ENCODE measurements at places on chromosomes 1 and 21.

GRCh38 chr1:81298266-81298665, 502.5 kb upstream of the ADGRL2 start:
- no peak for DNase-seq

DNA sequence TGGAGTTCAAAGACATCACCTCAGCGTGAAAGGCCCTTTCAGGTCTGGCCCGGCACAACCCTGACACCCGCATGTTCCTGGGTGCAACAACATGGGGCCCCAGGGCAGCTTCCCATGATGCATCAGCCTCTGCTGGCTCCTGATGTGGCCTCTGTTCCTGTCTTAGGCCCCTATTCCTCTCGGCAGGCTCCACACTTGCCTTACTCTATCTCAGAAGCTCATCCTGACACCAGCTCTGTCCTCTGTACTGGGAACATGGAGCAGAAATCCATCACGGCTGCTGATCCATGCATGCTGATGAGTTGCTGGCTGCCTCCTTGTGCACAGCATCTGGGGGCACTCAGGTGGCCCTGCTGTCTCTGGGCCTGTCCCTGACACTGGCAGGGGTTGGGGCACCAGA, 74.6 kb downstream of the ADARB1 start:
- no peak for DNase-seq

DNA sequence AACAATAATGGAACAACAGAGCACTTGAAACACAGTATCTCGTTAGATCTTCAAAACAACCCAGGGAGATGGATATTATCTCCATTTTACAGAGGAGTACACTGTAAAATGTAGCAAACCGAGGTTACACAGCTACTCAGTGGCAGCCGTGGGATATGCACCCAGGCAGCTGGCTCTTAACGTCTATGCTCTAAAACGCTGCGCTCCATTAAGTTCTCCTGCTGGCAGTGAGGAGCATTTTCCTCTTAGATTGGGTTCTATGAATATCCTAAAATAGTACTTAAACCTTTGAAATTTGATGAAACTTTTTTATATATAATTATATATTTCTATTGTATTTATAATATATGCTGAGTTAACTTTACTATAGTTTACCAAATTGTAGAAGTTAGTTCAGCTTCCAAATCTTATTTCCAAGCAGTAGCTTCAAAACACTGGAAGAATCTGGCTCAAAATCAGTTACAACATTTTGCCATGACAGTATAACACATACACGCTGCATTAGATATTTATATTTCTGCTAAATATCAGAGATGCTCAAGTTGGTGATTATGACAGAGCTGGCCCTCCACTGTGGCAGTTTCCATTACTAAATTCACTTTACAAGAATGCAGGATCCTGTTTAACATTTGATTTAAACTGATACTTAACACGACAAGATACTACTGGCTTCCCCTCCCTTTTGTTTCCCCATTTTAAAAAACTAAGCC, 49.5 kb downstream of the TGFBR3 start:
- no peak for DNase-seq

DNA sequence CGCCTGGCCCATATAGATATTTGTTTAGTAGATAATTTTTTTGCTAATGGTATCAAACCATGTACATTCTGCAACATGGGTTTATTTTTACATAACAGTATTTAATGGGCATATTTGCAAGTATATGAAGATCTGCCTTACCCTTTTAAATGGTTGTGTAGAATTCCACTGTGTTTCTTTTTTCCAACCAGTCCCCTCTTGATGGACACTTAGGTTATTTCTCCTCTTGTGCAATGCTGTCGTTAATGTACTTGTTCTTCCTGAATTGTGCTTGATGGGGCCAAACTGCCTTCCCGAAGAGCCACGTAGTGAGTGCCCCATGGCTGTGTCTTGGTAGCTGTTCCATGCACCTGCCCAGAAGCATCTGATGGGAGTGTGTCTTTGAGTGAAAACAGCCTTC, 39.4 kb upstream of the EFHD2 start:
- no peak for DNase-seq

DNA sequence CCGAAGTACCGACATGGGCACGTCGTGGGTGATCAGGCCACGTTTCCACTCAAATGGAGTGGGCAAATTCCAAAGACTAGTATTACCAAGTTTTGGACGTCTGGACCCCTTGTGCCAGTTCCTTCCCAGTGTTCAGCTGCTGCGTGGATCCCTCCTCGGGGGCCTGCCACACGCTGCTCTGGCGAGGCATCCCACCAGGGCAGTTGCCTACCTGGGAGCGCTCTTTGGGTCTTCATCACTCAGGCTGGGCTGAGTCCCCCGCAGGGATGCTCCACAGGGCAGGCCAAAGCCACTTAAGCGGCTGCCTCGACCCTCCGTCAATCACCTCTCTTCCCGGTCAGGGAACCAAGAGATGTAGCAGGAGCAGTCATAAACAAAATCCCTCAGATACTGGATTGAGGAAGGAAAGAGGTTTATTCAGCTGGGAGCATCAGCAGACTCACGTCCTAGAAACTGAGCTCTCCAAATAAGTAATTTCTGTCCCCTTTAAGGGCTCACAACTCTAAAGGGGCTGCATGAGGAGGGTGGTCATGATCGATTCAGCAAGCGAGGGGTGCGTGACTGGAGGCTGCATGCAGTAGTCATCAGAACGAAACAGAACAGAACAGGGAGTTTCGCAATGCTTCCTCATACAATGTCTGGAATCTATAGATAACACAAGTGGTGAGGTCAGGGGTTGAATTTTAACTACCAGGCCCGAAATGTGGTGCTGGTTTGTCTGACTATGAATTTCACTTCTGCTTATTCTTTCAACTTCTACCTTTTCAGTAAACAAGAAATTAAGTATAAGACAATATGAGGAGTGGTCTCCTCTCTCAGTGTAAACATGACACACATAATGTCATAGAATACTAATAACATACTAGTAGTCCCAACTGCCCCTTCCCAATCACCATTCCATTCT, 998.6 kb upstream of the NCAM2 start:
- no peak for DNase-seq

- no peak for DNase-seq
Measured at GRCh38 chr1:143680304-143680703, 291.5 kb downstream of the FAM72C start.

DNA sequence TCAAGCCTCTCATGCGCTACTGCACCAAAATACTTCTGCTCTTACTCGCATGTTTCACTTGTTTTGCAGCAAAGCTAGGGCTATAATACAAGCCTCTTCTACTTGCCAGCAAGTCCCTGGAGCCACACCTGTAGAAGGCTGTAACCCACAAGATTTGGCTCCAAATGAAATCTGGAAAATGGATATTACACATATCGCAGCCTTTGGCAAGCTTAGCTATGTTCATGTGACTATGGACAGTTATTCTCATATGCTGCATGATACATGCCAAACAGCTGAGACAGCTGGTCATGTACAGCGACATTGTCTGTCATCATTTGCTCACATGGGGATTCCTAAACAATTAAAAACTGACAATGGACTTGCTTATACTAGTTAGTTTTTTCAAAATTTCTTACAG, 270.3 kb downstream of the COL11A1 start:
- no peak for DNase-seq

DNA sequence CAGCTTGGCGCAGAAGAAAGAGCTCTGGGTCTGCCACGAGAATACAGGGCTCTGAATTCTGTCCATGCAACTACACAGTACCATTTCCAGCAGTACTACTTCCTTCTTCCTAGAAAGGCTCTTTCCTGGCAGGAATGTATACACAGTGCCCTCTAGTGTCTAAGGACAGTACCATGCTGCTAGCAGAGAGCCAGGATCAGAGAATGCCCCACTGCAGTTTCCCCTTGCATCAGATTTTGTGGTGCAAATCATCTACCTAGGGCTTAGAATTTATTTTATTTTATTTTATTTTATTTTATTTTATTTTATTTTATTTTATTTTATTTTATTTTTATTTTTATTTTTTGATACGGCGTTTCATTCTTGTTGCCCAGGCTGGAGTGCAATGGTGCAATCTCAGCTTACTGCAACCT, 50.8 kb downstream of the PAX7 start:
- DNase-seq: no peak

GRCh38 chr1:29355375-29355774, 119.1 kb downstream of the PTPRU start:
- DNase-seq: no peak

DNA sequence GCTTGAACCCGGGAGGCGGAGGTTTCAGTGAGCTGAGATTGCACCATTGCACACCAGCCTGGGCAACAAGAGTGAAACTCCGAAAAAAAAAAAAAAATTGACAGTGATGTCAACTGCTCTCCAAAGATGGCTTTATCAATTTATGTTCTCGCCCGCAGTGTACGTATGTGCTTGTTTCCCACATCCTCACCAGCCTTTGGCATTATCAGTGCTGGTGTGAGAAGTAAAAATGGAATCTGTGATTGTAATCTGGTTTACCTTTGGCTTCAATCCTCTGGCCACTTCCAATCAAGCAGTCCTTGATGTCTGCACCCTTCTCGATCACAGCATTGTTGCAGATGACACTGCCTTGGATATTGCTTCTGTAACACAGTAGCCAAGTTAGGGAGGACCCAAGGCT, 14.4 kb upstream of the PTCH2 start:
- no peak for DNase-seq

- DNase-seq: no peak
Measured at GRCh38 chr1:239301251-239301650, 85.1 kb upstream of the CHRM3 start.

- DNase-seq: no peak
Measured at GRCh38 chr1:108557296-108557695, 2.6 kb upstream of the EEIG2 start.

DNA sequence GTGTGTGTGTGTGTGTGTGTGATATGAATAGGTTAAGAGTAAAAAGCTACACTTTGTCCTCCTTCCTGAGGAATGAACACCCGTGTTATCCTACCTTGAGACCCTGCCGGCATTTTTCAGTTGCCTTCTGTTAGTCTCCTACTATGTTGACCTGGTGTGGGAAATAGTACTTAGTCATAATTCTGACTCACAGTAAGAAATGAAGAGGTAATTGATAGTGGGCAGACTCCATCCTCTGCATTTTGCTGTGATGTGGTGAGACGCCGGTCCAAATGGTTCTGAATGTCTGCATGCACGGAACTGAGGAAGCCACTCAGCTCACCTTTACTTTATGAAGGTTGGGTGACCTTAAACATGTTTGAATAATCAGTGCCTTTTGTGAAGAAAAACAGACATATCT, 12.6 kb downstream of the CD101 start:
- no peak for DNase-seq

DNA sequence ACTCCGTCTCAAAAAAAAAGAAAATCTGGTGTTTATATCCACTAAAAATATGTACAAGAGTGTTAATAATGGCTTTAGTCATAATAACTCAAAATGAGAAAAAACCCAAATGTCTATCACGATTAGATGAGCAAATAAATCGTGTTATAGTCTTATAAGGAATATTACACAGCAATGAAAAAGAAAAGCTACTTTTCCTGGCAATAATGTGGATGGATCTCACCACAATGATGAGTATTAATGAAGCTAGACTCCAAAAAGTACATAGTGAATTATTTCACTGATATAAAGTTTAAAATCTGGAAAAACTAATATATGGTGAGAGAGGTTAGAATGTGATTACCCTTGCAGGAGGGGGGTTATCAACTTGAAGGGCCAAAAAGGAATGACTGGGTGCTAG, 9.7 kb downstream of the CD244 start:
- DNase-seq: no peak

DNA sequence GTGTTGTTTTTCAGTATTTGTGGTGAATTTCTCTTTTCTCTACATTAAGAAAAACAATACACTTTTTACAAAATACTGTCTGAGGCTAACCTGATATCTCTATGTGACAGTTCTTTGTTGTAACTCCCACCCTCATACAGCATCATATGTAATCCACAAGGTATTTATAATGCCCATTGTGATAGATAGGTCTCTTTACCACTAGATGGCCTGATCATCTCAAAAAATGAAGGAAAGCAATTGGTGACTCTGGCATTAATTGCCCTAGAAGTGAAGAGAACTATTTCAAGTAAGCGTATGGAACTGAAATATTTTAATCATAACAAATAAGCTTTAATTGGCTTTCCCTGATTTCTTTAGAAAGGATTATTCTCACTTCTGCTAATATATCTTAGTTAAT, 36.2 kb upstream of the HFM1 start:
- no peak for DNase-seq

GRCh38 chr1:200908191-200908868, 13.6 kb downstream of the INAVA start:
- no peak for DNase-seq

- no peak for DNase-seq
Measured at GRCh38 chr1:174884038-174884437, 115.7 kb upstream of the CACYBP start.

DNA sequence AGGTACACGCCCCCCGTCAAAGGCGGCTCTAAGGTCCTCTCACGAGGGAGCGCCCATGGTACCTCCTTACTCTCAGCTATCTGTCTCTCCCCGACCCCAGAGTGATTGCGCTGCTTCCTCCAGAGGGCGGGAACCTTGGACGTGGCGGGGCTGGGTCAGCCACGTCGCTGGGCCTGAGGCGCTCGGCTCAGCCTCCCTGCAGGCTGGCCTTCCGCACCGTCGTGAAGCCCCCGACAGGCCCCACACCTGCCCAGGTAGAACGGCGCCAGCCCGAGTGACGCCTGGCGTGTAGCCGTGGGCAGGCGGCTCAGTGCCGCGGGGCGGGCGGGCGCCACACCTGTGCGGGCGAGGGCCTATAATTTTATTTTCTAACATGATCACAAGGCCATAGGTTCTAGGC, 122.2 kb upstream of the BEND5 start:
- no peak for DNase-seq

GRCh38 chr1:13593511-13594131, 10.0 kb downstream of the PDPN start:
- DNase-seq: no peak

DNA sequence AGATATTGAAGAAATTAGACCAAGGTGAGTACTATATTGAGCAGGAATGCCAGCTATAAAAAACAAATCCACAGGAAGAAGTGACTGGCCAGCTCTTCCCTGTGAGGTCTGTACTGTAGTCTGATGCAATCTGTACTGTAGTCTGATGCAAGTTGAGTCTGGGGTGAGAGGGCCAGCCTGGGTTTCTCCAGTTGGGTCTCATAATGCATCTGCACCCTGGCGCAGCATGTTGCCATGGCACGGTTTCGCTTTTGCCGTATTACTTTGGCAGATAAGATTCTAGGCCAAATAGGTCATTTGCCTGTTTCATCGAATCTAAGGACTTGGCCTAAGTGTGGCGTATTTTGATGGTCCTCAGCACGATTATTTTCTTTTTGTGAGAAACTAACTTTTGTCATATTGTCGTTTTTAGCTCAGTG, 24.4 kb upstream of the PGD start:
- no peak for DNase-seq

DNA sequence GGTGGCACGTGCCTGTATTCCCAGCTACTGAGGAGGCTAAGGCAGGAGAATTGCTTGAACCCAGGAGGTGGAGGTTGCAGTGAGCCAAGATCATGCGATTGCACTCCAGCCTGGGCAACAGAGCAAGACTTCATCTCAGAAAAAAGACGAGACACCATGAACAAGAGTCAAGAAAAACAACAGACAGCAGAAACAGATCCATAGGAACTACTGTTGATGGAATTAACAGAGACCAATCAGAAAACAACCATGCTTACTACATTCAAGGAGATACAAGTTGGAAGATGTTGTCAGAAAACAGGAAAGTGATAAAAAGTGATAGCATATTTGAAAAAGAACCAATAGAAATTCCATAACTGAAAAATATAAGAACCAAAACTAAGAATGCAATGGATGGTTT, 19.3 kb upstream of the OTUD3 start:
- DNase-seq: no peak
